Stimulated activated CD4-positive, alpha-beta T cell treated with anti-CD3 and anti-CD28 coated beads, TNF-alpha, amount 100 ng/mL, for 1 hour (primary cell): ENCODE measurements at places on chromosomes 11 and 22.

DNA sequence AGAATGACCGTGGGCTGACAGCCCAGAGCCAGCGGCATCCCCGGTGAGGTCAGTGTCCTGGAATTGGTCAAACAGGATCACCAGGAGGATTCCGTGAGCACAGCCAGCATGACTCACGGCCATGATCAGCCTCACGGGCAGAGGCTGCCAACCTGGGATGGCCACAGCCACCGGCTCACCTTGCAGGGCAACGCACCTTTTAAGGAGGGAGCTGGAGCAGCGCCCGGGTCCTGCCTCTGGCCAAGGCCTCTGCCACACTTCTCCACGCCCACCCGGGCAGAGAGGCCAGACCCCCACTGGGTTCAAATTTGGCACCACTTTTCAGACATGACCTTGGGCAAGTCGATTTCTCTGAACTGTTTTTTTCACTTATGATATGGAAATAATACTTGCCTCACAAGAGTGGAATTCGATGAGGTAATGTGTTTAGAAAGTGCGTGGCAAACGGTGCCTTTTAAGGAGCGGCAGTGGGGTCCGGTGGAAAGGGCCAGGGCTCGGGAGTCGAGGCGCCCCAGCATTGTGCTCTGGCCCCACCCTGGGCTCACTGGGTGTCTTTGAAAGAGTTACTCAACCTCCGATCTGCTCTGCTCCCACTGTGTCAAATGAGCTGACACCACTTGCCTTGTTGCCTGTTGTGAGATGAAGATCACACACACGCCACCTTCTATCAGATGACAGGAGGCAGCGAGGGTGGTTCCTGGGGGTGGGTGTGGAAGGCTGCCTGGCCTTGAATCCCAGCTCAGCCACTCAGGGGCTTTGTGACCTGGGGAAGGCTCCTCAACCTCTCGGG is 16.0 kb downstream of the TXN2 start:
- DNase-seq: no peak

GRCh38 chr11:117633976-117634755 is 162.8 kb downstream of the DSCAML1 start:
- DNase-seq: no peak

DNA sequence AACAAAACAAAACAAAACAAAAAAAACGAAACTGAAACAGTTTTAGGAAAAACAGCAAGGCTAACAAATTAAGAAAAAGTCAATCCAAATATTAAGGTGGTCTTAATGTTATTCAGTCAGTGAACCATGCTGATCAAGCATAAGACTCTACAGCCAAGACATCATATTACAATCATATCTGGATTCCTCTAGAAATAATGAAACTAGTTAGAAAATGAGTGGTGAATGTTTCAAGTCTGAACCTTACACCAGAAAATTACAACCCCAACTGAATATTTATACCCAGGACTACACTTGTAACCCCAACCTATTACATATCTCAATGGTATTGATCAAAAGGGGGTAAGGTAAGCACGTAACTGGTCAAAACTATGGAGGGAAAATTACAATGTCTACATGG is 48.8 kb downstream of the ACAT1 start:
- DNase-seq: no peak

- DNase-seq: no peak
Observed at GRCh38 chr11:63839508-63840355, 822 bp downstream of the MARK2 start.

DNA sequence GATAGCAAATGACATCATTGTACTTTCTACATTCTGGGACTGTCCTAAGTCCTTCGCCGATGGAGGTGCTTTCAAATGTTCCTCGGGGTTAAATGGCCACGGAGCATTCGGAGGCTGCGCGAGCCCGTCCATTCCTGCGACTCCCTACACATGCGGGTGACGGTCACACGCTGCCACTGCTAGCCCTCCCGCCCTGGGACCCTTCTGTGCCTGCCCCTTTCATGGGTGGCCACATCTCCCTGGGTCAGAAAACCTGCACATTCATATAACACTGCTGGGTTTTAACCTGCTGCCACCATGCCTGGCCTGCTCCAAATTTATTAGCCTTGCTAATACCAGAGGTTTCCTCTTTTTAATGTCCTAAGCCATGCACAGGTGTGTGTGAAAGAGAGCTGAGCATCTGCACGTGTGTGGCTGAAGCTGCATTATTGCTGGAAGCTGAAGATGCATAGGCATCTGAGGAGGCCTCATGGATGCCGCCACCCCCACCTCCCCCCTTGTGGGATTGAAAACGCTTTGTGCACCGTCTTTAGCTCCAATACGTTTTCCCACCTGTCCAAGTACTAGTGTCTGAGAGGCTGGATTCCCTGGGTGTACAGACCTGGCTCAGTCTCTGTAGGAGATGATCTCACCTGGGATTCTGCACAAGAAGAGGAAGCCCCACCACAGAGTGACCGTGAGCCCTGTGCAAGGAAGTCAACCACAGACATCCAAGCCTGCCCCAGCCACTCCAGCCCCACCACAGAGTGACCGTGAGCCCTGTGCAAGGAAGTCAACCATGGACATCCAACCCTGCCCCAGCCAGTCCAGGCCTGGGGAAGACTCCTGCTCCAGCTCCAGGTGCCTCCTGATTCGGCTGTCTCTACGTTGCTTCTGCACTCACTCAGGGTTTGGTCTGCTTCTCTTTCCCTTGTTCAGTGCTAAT is 626.4 kb downstream of the BRD1 start:
- no peak for DNase-seq

DNA sequence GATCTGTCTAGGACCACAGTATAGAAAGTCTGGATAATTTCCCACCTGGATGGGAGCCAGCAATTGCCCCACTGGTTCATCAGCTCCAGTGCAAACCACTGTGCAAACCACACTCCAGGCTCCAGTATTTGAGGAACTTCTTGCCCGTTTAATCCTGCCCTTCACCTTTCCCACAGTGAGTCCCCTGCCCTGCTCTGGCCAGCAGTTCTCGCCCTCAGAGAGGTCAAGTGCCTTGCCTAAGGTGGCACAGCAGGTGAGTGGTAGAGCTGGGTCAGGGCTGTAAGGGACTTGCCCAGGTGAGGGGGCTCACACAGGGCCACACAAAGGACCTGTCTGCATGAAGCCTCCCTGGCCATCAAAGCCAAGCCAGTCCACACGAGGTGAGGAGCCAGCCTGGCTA is 24.1 kb downstream of the MS4A10 start:
- DNase-seq: no peak
